ENCODE measurements at places on chromosomes 5 and 9.

DNA sequence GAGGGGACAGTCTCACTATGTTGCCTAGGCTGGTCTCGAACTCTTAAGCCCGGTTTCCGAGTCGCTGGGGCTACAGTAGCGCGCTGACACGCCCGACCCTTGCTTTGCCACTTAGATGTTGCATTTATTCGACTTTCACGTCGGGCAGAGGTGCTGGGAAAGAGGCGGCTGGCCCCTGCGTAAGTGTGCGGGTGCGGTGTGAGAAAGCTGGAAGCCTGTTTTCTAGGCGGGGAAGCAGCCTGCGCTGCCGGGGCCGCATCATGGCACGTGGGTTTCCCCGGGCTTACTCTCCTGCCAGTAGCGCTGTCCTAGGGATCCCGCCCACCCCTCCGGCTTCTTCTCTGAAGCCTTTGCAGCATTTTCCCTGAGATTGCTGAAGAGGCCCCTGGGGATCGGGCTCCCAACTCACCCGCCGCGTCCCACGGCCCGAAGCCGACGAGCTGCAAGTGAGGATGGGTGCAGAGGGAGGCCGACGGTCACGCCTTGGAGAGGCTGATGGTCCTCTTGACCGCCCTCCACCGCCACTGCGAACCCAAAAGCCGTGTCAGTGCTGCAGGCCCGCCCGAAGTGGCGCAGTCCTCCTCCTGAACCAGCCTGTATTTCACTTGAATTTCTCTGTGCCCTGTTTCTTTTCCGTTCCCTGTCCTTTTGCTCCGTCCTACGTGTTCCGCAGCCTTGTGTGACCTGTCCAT is 5.8 kb upstream of the TRIM41 start:
- DNase-seq, result peak; percentile 32

DNA sequence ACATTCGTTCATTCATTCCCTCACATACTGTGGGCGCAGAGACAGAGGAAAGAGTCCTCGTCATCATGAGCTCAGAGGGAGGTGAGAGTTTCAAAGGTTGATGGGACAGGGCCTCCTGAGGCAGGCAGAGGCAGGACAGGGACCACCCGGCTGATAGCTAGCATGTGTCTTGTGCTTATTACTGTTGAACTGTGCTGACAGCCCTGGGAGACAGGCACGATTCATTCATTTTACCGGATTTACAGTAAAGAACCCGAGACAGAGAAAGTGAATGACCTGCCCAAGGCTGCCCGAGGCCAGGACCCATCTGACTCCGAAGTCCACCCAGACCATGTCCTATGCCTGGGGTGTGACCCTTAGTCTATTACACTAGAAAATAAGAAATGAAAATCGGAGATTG is 4.9 kb upstream of the FAM163B start:
- DNase-seq, result no peak

- no peak for DNase-seq
These were observed 3.3 kb downstream of the TLX3 start for GRCh38 chr5:171312129-171312974.

GRCh38 chr5:135868681-135869080 is 27.0 kb downstream of the IL9 start:
- no peak for DNase-seq

- DNase-seq, result no peak
These were observed 95.3 kb downstream of the XRCC4 start for GRCh38 chr5:83172655-83173054.

GRCh38 chr5:103013933-103014552 is 105.9 kb downstream of the GIN1 start:
- DNase-seq, result no peak

- DNase-seq, result no peak
These were observed 1.1 kb downstream of the FUT7 start for GRCh38 chr9:137030538-137031527.

DNA sequence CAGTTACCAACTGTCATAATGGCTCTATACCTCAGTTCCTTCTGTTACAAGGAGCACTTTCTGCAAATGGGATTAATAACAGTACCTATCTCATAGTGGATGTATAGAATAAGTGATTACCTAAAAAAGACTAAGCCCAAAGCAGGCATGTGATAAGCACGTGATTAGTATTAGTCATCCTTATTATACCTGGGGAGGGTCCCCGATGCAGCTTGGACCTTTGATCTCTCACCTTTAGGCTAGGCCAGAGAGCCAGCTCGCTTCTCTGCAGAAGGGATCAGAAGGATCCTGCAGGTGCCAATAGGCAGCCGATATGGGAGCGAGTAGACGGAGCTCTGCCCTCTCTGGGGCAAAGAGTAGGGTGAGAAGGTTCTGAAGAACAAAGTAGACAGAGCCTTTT is 4.0 kb downstream of the JADE2 start:
- no peak for DNase-seq

DNA sequence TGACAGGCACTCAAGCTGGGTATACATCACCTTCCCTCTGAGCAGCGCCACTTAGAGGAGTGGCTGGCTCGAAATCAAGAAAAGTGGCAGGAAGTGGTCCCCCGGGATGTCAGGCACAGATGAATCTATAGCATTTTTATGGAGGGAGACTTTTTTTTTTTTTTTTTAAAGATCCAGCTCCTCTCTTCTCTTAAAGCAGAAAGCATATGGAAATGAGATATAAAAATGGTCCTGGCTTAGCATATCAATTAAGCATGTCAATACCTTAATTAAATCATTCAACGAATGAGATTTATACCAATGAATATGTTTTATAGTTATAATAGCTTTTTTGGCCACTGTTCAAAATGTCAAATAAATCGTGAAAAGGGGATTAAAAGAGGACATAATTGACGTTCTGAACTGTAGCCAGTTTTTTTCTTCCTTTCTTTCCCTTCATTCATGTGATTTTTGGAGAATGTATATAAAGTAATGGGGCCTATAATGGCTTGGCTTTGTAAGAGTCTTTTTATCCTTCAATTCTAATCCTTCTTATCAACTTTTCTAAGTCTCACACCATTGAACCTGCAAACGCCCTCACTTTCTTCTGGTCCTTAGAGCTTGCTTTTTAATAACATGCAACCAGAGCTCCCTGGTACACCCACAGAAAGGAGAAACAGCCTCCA is 319.2 kb upstream of the PANK3 start:
- DNase-seq, result no peak

- no peak for DNase-seq
These were observed 79.8 kb downstream of the TENT4A start for GRCh38 chr5:6792911-6793471.

DNA sequence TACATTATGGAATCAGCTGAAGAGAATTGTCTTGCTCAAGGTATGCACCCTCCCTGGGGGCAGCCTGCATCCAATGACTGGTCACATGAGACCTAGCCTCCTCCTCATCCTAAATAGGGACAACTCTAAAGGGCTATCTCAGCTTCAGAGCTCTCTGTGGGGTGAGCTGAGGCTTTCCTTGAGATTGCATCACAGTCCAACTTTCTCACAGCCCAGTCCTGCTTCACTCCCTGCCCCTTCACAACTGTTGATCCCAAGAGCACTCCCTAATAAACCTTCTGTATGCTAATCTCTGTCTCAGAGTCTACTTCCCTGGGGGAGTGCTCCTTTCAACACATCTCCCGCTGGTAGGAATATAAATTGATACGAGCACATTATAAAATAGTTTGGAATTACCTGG is 44.1 kb upstream of the ERBIN start:
- DNase-seq, result no peak

DNA sequence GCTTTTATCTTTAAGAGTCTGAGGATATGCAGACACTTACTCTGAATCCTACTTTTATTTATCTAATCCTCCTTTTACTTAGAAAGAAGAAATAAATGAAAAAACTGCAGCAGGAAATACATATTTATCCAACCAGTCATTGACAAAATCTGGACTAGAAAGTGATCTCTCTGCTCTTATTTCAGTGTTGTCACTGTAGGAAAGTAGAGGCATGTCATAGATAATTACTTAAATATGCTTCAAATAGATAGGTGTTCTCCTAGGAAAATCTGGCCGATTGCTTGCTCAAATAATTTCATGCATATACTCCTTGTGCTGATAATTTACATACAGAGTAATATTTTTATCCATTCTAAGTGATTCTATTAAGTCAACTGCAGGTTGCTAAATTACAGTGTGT is 2001.9 kb upstream of the C9orf72 start:
- DNase-seq, result no peak

DNA sequence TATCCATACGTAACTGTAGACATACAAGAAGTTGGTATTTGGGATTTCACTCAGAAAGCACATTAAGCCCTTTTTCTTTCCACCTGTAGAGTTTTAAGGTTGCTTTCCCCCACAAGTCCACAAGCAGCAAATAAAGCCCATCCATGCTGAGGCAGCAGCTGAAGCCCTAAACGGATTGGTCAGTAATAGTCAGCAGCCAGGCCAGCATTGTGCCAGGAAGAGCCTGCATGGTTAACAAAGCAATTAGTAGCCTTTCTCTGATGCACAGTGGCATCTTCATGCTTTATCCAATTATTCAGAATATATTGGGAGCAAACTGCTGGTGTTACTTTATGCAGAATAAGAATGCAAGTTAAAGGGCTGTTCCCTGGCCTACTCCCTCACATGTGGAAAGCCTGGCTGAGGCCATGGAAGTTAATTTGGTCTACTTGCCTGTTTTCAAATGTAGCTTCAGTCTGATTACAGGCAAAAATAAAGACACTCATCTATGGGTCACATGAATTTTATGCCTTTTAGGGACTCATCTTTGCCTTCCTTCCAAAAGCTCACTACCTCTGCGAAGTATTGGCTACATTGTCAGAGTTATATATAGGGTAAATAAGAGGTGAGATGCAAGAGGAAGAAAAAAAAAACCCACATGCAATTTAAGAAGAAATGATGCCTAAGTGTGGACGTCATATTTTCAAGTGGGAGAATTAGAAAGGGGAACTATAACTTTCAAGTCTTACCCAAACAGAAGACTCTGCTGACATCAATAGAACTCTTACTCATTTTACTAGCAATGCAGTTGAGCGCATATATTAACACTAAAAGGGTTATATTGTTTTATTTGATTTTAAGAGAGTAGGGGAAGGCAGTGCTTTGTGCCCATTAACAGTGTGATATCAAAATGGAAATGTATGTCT is 15.9 kb downstream of the EBF1 start:
- no peak for DNase-seq

DNA sequence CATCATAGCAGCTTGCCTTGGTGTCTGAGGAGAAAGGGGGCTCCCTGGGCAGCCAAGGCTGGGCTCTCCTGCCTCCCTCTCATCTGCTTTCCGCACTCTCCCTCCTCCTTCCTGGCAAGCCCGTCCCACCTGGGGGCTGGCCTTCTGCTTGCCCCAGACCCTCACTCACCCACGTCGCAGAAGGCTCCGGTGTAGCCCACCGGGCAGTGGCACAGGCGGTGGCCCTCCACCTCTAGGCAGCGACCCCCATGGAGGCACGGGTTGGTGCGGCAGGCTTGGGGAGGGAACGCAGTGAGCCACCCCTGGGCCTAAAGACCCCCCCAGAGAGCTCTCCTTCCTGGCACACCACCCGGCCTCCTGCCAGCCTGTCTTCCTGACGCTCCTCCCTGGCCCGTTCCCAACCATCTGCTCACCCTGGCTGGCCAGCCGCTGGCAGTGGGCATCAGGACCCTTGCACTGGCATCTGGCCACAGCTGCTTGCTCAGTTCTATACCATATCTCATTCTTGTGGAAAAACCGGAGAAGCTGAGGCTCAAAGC is 4.2 kb upstream of the PFN3 start:
- DNase-seq, result no peak
